Upper lobe of left lung (tissue), 6 donors: ENCODE measurements at places on chromosomes 3 and 15.

DNA sequence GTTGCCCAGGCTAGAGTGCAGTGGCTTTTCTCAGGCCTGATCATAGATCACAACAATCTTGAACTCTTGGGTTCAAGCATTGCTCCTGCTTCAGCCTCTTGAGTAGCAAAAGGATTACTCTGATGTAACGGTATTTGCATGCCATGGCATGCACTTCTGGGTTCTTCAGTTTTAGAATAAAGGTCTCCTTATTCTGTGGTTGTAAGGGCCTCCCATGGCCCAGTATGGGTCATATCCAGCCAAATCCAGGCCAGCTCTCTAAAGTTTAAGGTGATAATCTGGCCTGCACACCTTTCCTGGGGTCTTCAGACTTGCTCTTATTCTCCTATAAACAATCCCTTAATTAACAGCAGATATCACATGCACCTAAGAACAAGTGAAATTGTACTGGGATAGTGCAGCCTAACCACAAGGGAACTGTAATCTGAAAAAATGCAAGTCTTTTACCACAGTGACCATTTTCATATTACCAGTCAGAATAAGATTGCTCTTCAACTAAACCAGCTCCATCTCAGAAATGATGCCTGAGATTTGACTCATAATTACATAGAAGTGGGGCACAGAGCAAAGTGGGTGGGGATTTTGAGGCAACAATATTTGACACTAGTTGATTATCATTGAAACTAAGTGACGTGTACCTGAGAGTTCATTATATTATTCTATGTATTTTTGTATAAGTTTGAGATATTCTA lies 25.4 kb downstream of the COMMD2 start:
- DNase-seq = no peak
- H3K36me3 ChIP-seq = no peaks in the 10 kb centered on the region
- no peaks in the 10 kb centered on the region for H3K4me1 ChIP-seq
- no peak overlapping the region for H3K27ac ChIP-seq
- H3K4me3 ChIP-seq = no peak overlapping the region

DNA sequence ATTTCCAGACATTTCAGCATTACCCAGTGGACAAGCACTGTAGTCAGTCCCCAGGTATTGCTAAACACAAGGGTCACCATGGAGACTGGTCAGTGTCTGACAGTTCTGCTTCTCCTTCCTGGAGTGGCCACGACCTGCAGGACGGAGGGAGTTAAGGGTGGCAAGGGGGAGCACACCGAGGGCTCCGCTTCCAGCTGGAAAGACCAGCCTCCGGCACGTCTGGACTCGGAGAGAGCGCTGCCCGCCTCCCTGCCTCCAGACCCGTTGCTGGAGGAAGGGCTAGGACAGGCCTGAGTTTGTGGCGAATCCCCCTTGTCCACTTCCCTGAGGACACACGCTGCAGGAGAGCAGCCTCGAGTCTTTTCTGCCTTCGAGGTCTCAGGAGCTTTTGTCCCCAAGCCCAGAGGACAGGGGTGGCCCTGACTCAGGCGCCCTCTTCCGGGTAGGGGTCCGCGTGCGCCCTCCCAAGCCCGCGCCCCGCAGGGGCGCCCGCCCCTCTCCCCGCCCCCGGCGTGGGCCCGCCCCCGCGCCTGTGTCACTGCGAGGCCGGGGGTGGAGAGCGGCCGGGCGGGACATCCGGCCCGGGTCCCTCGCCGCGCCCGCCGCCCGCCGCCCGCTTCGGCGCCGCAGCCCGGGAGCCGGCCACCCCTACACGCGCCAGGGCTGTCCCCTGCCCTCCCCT lies at the start of gene CHST14:
Gene CHST14 (plus strand): TSS at position 562 of the 682 bp plus-strand sequence. CDS start 230 bp downstream, outside the sequence.
- no peaks in the 10 kb centered on the region for H3K27me3 ChIP-seq
- peak; percentile 65 for DNase-seq
- H3K4me3 ChIP-seq = peak within 1 kb of the TSS; percentile 94
- H3K27ac ChIP-seq = peak within 1 kb of the TSS; percentile 86

GRCh38 chr3:185081521-185081920 lies 71.3 kb downstream of the C3orf70 start:
- H3K4me1 ChIP-seq = no peaks in the 10 kb centered on the region
- no peak overlapping the region for H3K4me3 ChIP-seq
- no peaks in the 10 kb centered on the region for H3K36me3 ChIP-seq
- no peak overlapping the region for H3K27ac ChIP-seq
- no peak for DNase-seq
- H3K27me3 ChIP-seq = no peaks in the 10 kb centered on the region

- no peaks in the 10 kb centered on the region for H3K4me1 ChIP-seq
- no peak for DNase-seq
- no peak overlapping the region for H3K4me3 ChIP-seq
These were observed 79.6 kb upstream of the PPP2R3A start for GRCh38 chr3:135885885-135886284.

GRCh38 chr15:51793521-51794305 lies 35.7 kb upstream of the TMOD3 start:
- no peaks in the 10 kb centered on the region for H3K36me3 ChIP-seq
- DNase-seq = peak; percentile 27
- H3K4me1 ChIP-seq = no peaks in the 10 kb centered on the region
- no peak overlapping the region for H3K4me3 ChIP-seq
- no peaks in the 10 kb centered on the region for H3K27me3 ChIP-seq

DNA sequence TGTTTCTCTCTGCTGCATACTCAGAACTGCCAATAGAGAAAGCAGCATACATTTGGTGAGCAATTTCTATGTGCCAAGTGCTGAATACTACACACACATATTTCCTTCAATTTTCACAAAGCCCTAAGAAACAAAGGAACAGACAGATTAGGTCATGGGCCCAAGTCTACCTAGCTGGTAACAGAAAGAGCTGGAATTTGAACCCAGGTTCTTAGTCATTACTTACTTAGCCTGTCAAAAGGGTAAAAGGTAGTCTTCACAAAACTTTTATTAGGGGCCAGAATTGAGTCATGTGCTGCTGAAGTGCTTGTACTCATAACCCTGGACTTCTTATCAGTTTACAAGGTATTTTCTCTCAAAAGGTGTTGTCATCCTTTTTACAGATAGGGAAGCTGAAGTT lies 10.4 kb upstream of the ABHD17C start:
- H3K4me3 ChIP-seq = no peak overlapping the region
- DNase-seq = no peak
- H3K36me3 ChIP-seq = no peaks in the 10 kb centered on the region

GRCh38 chr15:48565560-48566482 lies 79.7 kb downstream of the FBN1 start:
- H3K27ac ChIP-seq = no peak overlapping the region
- no peak for DNase-seq
- no peaks in the 10 kb centered on the region for H3K4me1 ChIP-seq
- H3K27me3 ChIP-seq = no peaks in the 10 kb centered on the region

DNA sequence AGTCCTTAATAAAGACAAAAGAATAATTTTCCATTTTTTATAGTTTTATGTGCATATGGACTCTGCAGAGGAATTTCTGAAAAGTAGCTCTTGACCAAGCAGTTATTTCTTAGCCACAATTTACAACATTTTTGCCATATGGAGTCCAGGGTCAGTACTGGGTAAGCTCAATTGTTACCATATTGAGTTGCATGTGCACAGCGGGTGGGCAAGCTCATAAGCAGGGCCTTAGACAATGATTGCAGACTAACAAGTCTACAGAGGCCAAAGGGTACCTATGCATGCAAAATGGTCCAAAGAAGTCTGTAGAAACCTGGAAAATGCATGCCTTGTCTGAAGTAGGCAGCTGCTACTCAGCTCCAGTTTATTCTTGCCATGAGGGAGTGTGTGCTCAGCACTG lies 19.0 kb upstream of the ARHGEF26 start:
- H3K4me3 ChIP-seq = no peak overlapping the region
- no peaks in the 10 kb centered on the region for H3K27me3 ChIP-seq
- H3K4me1 ChIP-seq = no peaks in the 10 kb centered on the region
- no peaks in the 10 kb centered on the region for H3K36me3 ChIP-seq
- H3K27ac ChIP-seq = no peak overlapping the region
- no peak for DNase-seq

DNA sequence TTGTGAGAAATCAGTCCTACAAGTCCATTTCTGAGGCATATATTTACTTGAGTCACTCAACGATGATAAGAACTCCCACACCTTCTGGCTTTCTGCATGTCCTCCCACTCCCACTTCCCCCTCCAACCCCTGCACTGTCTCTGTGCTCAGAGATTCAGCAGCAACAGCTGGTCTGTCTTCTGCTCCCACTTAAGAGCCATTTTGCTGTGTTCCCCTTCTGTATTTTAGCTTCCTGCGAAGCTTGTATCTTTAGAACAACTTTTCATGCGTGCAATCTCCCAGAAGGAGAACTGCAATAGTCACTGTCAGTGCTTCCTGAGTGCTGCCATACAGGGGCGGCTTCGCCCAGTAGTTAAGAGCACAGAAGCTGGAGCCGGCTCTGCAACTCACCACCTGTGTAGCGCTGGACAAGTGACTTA lies 90.0 kb upstream of the SPATA12 start:
- no peak overlapping the region for H3K27ac ChIP-seq
- no peak overlapping the region for H3K4me3 ChIP-seq

DNA sequence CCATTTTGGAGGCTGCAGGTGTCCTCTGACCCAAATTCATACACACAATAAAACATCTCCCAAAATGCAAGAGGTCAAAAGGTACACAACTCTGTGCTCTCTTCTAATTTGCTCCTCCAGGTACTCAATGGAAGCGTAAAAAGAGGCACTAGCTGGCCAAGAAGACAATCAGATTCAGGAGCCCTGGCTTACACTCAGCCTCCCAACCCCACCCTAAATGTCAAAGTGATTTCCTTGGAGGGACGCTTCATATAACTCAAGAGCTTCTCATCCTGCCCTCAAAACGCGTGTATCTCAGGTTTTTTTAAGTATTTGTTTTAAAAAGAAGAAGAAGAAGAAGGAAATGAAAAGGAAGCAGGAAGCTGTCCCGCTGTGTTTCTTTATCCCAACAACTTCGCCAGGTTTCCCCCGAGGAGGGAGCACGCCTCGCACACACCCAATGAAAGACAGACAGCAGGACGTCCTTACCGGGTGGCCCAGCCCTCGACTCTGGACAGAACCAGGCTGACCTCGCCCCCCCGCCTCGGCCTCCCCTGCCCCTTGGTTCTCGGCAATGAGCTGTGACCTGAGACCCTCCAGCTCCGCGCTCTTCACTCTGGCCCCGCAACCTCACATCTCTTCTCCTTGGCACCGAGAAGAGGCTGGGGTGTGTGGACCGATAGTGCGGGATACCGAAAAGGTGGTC lies 620.7 kb upstream of the ZNF385D start:
- peaks cover 3% of the 10 kb centered on the region for H3K27me3 ChIP-seq
- H3K4me3 ChIP-seq = peak overlapping the region; percentile 38
- H3K36me3 ChIP-seq = no peaks in the 10 kb centered on the region
- DNase-seq = peak; percentile 67
- H3K4me1 ChIP-seq = peaks cover 14% of the 10 kb centered on the region
- no peak overlapping the region for H3K27ac ChIP-seq

DNA sequence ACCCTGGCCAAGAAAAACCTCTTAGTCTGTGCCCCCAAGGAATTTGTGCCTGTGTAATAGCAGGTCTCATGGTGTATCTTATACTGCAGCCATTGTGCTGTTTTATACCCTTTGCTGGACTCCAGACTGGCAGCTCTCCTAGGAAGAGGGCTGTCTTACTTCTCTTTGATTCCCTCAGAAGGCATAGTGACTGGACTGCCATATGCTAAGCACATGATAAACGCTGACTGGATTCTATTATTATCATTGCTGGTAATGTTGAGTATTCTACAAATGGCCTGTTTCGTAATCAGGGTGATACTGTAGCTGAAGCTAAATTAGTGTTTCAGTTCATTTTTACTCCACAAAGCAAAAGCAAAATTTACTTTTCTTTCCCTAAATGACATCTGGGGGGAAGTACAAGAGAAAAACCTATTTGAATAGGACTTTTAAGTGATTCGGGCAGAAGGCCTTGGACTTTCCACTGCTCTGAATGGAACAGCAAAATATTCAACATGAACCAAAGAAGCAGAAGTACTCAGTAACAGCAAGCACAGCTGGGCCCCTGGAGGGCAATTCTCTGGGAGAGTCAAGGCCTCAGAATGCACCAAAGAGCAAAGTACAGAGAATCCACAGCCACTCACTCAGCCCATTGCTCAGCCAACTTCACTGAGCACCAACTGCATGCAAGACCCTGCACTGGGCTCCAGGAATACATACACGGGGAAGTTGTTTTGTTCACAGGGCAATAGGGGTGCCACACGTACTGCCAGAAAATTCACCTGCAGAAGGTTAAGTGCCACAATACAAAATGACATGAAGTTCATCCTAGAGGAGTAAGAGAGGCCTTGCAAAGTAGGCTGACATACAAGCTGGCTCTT lies 7.9 kb upstream of the BCL2A1 start:
- peak overlapping the region; percentile 79 for H3K27ac ChIP-seq
- peaks cover 7% of the 10 kb centered on the region for H3K4me1 ChIP-seq
- no peaks in the 10 kb centered on the region for H3K27me3 ChIP-seq
- no peaks in the 10 kb centered on the region for H3K36me3 ChIP-seq

- DNase-seq = no peak
- peaks cover 4% of the 10 kb centered on the region for H3K4me1 ChIP-seq
- H3K36me3 ChIP-seq = no peaks in the 10 kb centered on the region
- no peaks in the 10 kb centered on the region for H3K27me3 ChIP-seq
- H3K27ac ChIP-seq = no peak overlapping the region
These were observed 21.8 kb downstream of the CD200 start for GRCh38 chr3:112354642-112355306.

GRCh38 chr3:171824824-171825221 lies 14.5 kb upstream of the PLD1 start:
- no peaks in the 10 kb centered on the region for H3K36me3 ChIP-seq
- H3K4me1 ChIP-seq = peaks cover 21% of the 10 kb centered on the region
- H3K4me3 ChIP-seq = no peak overlapping the region

- no peaks in the 10 kb centered on the region for H3K27me3 ChIP-seq
- no peaks in the 10 kb centered on the region for H3K4me1 ChIP-seq
These were observed 69.0 kb downstream of the RARB start for GRCh38 chr3:25497096-25497495.

GRCh38 chr3:50238549-50239026 lies 2.6 kb downstream of the GNAI2 start:
- peaks cover 6% of the 10 kb centered on the region for H3K36me3 ChIP-seq
- peak overlapping the region; percentile 86 for H3K4me3 ChIP-seq
- H3K27ac ChIP-seq = peak overlapping the region; percentile 94
- no peaks in the 10 kb centered on the region for H3K27me3 ChIP-seq

DNA sequence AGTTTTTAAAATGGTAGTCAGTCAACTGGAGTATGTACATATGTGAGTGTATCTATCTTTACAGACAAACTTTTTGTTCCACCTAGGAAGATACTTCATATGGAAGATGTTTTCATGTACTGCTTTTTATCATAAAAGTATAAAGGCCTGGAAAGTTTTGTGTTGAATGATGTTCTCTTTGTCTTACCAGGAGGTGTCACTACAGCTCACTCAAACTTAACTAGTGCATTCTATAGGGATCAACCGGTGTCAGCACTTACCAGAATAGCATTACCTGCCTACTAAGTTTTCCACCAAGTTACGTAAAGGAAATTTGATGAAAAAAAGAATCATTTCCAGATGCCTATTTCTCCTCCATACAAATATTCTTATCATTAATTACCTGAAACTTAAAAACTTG lies 522.6 kb upstream of the SEMA6D start:
- no peaks in the 10 kb centered on the region for H3K4me1 ChIP-seq
- no peaks in the 10 kb centered on the region for H3K36me3 ChIP-seq

- H3K27ac ChIP-seq = no peak overlapping the region
- no peaks in the 10 kb centered on the region for H3K27me3 ChIP-seq
- DNase-seq = no peak
- H3K36me3 ChIP-seq = no peaks in the 10 kb centered on the region
- H3K4me3 ChIP-seq = no peak overlapping the region
These were observed 13.4 kb upstream of the MBNL1 start for GRCh38 chr3:152255290-152255689.
